CD8-positive, alpha-beta T cell (primary cell): ENCODE measurements at places on chromosomes 13 and 19.

- no peak for DNase-seq
Measured at GRCh38 chr19:28730791-28731512, 482.0 kb downstream of the UQCRFS1 start.

DNA sequence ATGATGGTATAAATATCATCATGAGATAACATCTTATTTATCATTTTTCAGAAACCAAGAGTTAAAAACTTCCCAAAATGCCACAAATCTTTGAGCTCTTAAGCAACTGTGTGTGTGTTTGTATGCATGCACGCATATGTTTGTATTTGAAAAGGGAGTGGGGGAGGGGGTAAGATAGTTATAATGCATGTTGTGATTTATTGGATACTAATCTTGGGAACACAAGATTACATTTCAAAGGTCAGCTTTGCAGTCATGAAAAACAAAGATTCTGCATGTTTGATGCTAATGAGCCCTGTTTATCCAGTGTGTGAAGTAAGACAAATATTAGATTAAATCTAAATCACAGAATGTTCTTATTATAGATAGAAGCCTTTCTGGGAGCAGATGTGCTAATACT is 355.9 kb downstream of the DCT start:
- DNase-seq: no peak

- DNase-seq: no peak
Measured at GRCh38 chr13:32264407-32264806, 50.8 kb downstream of the ZAR1L start.

- DNase-seq: peak; percentile 45
Measured at GRCh38 chr13:114019367-114019766, 45.5 kb upstream of the C13orf46 start.

- DNase-seq: no peak
Measured at GRCh38 chr19:12607631-12608030, 3.0 kb downstream of the ZNF490 start.

DNA sequence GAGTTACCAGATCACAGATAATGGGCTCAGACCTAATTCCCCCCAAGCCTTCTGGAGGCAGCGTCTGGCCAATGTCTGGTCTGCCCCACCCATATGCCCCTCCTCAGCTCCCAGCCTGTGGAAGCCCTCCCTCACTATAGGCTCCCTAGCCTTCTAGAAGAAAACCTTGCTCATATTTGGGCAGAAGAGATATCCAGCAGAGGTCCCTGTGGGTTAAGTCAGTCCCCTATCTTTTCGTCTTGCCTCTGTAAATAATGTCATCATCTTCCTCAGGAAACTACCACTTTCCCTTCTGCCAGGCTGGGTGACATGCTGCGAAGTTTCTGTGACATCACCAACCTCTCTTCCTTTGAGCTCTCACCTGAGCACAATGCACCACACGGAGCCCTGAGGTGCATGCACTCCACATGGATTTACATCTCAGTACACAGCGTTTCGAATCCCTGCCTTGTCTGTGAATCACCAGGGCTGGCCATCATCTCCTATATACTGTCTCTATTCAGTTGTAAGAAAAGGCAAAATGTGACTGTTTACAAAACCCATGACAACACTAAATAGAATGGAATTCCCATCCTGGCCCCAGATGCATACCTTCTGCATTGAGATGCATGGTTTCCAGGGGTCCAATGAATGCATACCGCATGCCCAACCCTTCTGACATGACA is 112.8 kb downstream of the CRYL1 start:
- no peak for DNase-seq

- DNase-seq: no peak
Measured at GRCh38 chr13:21541980-21542379, 62.0 kb downstream of the MICU2 start.

DNA sequence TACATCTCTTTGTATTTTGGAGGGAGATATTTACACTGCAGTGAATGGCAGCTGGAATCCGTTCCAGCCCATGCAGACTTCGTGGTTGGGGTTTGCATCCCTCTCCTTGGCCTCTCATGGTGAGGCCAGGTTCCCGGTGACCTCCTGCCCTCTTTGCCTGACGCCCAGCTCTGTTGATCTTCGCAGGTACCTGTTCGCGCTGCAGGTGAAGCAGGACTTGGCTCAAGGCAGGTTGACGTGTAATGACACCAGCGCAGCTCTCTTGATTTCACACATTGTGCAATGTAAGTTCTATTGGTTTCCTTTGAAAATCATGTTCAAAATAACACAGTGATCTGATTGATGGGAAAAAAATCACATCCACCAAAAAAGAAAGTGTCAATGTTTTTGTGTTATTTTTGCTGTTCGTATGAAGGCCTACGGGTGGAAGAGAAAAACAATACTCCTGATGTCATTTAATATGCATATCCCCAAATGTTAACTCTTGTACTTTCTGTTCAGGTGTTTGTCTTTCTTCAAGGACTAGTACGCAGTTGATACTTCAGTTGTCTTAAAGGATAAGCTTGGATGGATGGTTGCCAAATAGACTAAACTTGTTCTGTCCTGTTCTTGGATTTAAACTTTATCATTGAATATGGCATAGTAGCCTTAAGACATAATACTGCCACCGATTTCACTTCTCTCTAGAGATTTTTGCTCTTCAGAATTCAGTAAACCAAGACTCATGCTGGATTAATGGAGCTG is 199.1 kb downstream of the STK24 start:
- no peak for DNase-seq

GRCh38 chr13:32391101-32391619 is 36.8 kb downstream of the N4BP2L1 start:
- DNase-seq: no peak

DNA sequence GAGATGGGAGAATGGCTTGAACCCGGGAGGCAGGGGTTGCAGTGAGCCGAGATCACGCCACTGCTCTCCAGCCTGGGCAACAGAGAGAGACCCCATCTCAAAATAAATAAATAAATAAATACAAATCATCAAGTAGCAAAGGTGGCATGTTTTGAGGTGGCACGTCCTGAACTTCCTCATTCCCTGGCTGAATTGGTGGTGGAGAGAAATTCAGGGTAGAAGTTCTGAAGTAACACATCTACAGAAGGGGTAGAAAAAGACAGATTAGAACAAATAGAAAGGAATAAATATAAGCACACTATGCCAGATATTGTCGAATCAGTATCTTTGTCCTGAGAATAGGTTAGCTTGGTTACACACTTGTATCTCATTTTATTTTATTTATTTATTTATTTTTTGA is 6.3 kb downstream of the IFI30 start:
- DNase-seq: no peak

DNA sequence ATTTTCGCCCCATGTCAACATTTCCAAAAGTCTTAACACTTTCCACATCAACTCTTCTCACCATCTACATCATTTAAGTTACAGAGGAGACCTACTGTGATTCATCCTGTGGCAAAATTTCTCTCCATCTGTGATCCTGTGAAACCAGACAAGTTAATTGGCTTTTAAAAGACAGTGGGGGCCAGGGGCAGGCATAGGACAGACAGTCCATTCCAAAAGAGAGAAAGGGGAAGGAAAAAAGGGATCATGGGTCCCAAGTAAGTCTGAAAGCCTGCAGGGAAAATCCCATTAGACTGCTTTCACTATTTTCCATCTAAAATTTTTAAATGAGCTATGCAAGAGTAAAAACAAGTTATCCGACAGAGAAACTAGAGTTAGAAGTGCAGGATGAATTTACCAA is 121.0 kb downstream of the MRPL57 start:
- no peak for DNase-seq

- DNase-seq: no peak
Measured at GRCh38 chr13:28622286-28622685, 36.6 kb upstream of the POMP start.

DNA sequence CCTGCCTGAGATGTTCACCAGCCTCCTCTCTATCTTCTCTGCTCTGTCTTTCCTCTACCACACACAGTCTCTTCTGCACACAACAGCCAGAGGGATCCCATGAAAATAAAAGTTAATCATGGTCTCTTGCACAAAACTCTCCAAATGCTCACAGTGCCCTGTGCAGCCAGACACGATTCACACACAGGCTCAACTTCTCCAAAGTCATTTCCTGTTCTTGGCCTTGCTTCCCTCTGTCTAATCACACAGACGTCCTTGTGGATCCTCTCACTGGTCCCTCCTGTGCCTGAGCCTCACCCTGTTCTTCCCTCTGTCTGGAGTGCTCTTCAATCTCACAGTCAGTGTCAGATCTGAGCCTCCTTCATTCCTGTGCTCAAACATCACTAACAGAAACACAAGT is 7.8 kb downstream of the SIGLEC12 start:
- no peak for DNase-seq

DNA sequence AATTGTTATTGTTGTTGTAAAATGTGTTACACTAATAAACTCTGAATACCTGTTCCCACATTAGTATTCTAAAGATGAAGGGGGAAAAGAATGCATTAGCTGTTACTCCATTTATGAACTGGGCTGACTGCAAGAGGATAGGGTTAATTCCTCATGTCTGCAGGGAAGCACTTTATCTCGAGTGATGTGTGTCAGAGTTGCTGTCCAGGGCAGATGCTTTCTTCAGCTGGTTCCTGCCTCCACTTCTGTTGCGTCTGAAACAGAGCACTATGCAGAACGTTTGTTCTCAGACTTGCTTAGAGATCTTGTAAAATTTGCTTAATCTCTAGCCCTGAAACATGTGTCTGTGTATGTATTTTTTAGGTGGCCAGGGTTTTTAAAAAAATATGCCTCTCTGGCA is 318.8 kb downstream of the SPRY2 start:
- no peak for DNase-seq

DNA sequence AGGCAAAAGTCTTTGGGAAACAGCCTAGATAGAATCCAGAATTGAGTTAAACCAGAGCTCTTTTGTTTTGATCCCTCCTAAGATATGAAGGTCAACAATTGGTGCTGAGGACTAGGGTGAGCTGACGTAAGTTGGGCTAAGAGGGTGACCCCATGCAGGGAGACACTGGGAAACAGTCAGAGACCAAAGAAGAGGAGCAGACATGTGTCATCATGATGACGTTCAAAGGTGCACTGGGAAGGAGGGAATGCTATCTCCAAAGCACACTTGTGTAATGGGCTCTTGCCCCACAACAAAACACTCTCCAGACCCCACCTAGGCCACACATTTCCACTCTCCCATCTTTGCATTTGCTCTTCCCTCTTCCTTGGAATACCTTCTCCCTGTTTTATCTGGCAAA is 481.4 kb downstream of the COG6 start:
- DNase-seq: no peak

GRCh38 chr19:18408053-18408476 is 10.6 kb upstream of the LRRC25 start:
- DNase-seq: no peak

DNA sequence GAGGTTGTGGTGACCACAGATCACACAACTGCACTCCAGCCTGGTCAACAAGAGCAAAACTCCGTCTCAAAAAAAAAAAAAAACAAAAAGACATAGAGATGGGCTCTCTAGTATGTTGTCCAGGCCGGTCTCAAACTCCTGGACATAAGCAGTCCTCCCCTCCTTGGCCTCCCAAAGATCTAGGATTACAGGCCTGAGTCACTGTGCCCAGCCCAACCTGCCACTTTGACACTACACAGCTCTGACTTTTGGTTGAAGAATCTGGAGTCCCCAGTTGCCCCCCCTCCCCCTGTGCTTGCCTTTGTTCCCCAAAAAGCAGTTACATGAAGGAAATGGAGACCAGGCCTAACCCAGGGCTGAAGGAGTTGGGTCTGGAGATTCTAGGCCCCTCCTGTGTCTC is 12.9 kb downstream of the CARM1 start:
- DNase-seq: no peak

- DNase-seq: no peak
Measured at GRCh38 chr13:45994752-45995151, 57.8 kb downstream of the ZC3H13 start.

- DNase-seq: no peak
Measured at GRCh38 chr19:19122902-19123301, 15.4 kb downstream of the TMEM161A start.

GRCh38 chr13:26280822-26281221 is 26.9 kb downstream of the CDK8 start:
- DNase-seq: no peak

GRCh38 chr19:28297586-28298157 is 915.3 kb downstream of the UQCRFS1 start:
- DNase-seq: no peak

GRCh38 chr19:35931874-35932202 is 4.3 kb upstream of the LRFN3 start:
- no peak for DNase-seq

- DNase-seq: no peak
Measured at GRCh38 chr13:83057119-83057518, 825.2 kb downstream of the SLITRK1 start.

DNA sequence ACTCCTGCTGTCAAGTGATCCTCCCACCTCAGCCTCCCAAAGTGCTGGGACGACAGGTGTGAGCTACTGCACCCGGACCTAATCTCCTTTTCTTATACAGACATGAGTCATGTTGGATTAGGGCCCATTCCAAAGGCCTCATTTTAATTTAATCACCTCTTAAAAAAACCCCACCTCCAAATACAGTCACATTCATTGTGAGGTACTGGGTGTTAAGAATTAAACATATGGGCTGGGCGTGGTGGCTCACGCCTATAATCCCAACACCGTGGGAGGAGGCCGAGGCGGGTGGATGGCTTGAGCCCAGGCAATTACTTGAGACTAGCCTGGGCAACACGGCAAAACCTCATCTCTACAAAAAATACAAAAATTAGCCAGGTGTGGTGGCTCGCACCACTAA is 46.6 kb downstream of the PIN1 start:
- no peak for DNase-seq

- DNase-seq: no peak
Measured at GRCh38 chr13:57846600-57847173, 215.1 kb downstream of the PCDH17 start.

- peak; percentile 77 for DNase-seq
Measured at GRCh38 chr19:58558066-58558622, at the start of gene UBE2M. TSS of gene UBE2M (minus strand) at chr19:58558611. CDS start at chr19:58558381, 230 bp downstream.

- no peak for DNase-seq
Measured at GRCh38 chr19:28297036-28297435, 915.9 kb downstream of the UQCRFS1 start.

DNA sequence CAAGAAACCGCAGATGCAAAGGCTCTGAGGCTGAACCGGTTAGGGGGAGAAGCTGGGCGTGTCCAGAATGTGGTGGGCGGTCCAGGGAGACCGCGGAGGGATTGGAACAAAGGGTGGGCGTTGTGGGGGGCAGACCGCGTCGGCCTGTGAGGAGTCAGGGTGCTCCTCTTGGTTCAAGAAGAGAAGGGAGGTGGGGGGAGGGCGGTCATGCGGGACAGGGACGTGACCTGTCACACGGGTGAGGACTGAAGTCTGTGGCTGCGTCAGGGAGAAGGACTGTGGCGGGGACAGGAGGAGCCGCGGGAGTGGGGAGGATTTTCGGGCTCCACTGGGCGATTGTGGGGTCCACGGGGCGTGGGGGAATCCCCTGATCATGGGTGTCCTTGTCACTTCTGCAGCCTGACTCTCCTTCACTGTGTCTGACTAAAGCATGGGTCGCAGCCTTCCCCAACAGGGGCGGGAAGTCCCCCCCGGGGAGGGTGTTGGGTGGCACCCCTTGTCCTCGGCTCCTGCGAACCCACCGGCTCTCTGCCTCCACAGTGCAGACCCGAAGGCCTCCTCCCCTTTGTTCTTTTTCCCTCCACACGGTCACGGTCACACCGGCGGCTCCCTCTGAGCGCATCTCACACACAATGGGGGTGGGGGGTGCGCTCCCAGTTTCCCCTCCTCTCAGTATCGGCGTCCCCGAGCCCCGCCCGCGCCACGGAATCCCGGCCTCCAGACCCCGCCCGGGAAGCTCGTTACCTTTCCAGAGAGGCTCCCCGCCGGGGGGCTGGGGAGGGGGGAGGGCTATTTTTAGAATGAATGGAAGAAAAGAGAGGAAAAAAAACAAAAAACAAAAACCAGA is 16.4 kb upstream of the KCNN1 start:
- peak; percentile 55 for DNase-seq

- DNase-seq: no peak
Measured at GRCh38 chr13:90492872-90493271, 854.6 kb upstream of the MIR17HG start.
